Right ventricle myocardium superior (tissue), 1 donor: ENCODE measurements at places on chromosomes 16 and 17.

DNA sequence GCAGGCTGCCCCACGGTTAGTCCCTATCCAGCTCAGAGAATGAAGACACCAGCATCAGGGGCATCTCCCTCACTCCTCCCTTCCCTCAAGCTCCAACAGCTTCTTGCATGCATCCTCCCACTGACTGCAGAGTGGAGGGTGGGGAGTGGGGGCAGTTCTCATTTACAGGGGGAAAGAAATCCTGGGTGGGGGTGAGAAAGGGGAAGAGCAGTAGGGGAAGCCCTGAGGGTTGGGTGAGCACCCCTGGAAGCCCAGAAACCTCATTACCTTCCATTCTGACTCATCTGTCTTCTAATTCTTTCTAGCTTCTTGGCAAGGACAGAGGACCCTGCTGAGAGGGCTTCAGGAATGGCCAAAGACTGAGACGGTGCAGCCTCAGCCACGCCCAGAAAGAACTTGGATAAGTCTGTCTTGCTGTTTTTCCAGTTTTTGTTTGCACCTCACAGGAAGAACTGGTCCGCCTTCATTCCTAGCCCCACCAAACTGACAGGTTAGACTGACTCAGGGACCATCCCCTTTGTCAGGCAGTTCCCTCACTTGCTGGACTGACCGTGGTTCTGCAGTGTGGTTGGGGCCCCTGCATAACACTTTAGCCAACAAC lies 52.5 kb upstream of the WSB1 start:
- no peak for DNase-seq

DNA sequence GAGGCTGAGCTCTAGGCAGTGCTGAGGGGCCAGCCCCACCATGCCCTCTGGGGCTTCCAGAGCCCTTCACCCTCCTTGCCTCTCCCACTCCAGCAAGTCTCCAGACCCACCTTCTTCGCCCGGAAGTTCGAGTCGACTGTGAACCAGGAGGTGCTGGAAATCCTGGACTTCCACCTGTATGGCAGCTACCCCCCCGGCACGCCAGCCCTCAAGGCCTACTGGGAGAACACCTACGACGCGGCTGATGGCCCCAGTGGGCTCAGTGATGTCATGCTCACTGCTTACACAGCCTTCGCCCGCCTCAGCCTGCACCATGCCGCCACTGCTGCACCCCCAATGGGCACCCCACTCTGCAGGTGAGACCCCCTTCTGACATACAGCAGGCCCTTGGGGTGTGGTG lies 10.5 kb downstream of the XYLT2 start:
- DNase-seq = no peak

GRCh38 chr16:54746596-54746995 lies 184.1 kb upstream of the IRX5 start:
- DNase-seq = no peak

DNA sequence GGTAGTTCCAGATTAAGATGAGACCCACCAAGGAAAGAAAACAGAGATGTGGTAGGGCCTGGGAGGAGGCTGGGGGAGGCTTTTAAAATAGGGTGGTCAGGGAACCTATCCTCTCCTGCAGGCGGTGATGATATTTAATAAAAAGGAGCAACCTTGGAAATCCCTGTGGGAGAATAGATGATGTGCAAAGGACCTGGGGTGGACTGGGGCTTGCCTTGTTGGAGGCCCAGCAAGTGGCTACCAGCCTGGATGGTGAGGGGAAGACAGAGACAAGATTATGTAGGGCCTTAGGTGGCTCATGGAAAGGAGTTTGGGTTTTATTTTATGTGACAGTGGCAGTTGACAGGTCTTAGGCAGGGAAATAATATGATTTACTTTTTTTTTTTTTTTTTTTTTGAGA lies 1.8 kb downstream of the POLR3E start:
- no peak for DNase-seq

- no peak for DNase-seq
Observed at GRCh38 chr17:74625661-74626060, 2.1 kb upstream of the CD300E start.
